Stimulated activated naive CD4-positive, alpha-beta T cell treated with Interleukin-2 at 50 U/mL for 16 hours (primary cell): ENCODE measurements at places on chromosomes 3 and 15.
A peak's percentile ranks its signal among the peaks of the same experiment; 100 is the strongest.

DNA sequence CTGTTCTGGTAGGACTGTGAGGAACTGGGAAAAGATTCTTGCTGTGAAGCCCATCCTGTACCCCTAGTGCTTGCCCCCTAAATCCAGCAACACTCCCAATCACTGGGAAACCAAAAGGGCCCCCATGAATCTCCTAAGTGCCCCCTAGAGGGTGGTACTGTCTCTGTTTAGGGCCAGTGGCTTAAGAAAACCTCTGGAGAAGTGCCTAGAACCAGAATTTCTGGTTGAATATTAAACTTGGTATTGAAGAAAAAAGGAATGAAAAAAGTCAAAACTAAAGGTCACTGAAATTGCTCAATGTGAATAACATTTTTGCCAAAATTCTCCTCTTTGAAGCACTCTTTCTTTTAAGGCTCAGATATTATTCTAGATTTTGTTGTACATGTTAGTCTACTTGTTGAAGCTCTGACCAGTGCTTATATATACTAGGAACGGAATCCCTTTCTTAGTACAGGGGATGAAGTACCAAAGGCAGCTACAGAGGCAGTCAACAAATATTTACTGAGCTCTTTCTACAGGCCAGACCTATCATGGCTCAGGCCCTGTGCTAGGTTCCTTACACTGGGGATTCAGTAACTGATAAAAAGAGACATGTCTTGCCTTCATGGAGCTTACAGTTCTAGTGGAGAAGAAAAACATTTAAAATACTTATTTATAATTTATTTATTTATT, 138.8 kb downstream of the MYLK start:
- no peak for DNase-seq

- no peak for DNase-seq
These were observed 322.0 kb upstream of the MANF start for GRCh38 chr3:51063053-51063452.

GRCh38 chr3:11510356-11510755, 133.4 kb downstream of the VGLL4 start:
- no peak for DNase-seq

DNA sequence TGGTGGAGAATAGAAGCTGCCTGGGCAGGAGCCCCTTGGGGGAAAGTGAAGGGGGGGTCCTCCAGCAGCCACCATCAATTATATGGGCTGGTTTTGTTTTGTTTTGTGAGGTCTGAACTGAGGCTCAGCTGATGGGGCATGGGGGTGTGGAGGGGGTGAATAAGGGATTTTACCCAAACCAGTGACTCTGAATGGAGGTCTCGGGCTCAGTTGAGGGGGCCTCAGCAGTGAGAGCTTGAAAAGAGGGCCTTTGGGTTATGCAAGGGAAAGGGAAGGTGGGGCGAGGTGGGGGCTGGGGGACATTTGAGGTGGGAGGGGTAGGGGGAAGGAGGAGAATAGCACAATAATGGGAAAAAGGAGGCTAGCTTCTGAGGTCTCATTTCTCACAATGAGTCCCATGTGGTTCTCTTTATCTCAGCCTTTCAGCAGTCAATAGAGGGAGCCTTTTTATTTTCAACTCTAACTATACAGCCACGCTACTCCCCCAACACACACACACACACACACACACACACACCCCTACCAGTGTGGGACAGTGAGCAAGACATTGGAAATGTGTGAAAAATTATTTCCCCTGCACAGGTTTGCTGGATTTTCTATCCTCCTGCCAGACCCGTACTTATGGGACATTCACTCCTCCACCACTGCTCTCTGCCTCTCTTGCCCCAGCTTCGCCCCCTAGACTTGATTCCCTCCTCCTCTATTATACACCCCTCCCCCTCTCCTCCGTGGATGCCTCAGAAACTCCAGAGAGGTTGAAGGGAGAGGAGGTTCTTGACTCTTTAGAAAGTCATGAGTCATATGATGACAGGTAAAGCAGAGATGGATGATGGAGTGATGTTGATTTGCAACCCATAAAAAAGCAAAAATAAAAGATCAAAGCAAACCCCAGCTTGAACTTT, 96.0 kb downstream of the GTPBP8 start:
- DNase-seq = no peak

DNA sequence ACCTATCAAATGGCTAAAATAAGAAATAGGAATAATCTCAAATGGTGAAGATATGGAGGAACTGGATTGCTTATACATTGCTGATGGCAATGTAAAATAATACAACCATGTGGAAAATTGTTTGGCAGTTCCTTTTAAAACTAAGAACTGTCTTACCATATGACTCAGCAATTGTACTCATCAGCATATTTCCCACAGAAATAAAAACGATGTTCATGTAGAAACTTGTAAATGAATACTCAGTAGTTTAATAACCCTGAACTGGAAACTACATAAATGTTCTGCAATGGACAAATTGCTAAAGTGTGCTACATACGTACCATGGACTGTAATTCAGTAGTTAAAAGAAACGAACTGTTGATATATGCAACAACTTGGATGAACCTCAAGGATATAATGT, 253.9 kb upstream of the RBMS3 start:
- DNase-seq = no peak

DNA sequence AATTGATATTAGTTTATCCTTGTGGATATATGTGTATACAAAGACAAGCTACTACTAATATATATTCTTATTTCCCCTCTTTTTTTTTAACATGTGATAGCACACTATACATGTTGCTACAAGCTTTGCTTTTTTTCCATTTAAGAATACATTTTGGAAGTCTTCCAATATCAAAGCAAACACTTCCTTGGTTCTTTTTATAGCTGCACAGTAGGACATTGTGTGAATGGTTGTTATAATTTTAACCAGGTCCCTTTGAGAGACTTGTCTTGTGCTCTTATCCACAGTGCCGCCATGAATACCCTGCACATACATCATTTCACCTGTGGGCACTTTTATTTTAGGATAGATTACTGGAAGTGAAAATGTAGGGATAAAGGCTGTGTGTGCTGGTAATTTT, 88.7 kb downstream of the CACNA2D3 start:
- DNase-seq = no peak

DNA sequence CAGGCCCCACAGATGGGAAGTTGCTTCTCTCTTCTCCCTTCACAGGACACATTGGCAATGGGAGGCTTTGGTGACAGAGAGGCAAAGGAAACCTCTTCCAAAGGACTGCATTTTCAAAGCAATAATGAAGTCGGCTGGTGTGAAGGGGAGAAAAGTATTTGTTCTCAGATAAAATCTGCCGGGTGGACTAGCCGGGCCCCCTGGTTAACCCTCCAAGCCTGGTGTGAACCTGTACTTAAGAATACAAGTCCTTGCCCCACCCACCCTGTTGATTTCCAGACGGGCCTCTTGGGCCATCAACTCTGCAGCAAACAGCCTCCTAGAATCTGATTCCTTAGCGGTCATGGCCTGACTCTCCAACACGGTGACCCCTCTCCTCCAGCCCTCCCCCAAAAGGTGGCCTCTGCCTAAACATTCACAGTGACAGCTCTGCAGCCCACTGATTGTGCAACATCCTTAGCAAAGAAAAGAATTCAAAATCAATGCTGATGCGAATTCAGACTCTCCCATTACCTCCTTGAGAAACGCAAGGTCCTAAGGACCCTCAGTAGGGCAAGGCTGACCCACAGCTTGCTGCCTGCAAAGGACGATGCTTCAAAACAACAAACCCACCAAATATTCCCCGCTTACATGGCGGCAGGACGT, 9.9 kb downstream of the TLE3 start:
- DNase-seq = no peak

DNA sequence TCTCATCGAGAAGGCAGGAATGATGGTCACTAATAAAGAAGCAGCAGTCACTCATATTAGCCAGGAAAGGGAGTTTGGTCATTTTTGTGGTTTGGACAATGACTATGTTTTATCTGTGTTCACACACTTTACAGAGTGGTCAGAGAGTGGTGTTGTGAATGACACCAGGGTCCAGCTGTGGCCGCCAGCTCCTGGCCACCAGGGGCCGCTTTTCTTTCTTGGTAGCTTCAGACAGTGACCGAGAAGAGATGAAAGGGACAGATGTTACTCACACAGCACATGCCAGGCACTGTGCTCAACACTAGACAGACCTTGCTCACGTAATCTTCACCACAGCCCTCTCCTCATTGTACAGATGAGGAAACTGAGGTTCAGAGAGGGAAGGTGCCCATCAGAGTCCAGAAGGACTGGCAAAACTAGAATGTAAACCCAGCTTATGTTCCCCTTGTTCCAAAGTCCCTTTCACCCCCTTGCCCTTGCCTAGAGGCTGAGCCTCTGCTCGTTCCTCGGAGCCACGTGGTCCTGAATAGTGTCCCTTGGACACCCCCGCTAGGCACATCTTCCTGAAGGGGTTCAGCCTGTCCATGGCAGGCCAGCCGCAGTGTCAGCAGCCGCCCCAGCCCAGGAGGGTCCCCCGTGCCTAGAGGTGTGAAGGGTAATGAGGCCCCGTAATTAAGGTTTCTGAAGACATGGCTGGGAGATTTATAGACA, 55.6 kb downstream of the CYP11A1 start:
- DNase-seq = no peak

DNA sequence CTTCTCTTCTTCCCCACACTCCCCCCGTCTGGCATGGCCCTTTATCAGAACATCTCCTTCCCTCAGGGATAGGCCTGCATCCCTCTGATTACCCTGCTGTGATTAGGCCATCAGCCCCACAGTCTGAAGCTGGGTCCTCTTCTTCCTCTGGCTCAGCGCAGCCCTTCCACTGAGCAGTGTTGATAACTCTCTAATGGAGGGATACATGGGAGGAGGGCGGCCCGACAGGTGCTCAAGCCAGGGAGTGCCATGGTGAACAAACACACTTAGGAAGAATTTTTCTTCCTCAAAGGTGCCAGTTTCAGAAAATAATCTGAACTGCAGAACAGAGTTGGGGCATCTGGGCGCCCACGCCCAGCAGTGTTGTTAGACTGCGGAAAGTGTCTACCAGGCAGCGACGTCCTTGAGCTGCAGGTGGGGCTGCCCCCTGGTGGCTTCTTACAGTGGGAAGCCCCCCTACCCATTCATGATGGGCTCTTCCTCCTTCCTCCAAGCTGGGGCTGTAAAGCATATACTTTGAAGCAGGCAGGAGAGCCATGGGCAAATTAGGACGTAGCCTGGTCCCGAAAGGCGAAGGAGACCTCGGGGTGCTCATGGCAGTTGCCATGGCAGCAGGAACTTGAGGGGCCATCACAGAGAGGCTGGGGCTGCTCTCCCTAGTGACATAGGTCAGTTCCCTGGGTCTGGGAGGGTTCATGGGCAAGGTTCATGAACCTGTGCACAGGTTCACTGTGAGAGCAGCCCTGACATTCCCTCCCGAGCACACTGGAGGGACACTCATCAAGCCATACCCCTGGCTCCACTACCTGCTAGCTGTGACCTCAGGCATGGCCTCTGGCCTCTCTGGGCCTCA, 33.2 kb upstream of the NR2C2 start:
- no peak for DNase-seq

- no peak for DNase-seq
These were observed 1091.0 kb downstream of the FHIT start for GRCh38 chr3:60160111-60160821.

DNA sequence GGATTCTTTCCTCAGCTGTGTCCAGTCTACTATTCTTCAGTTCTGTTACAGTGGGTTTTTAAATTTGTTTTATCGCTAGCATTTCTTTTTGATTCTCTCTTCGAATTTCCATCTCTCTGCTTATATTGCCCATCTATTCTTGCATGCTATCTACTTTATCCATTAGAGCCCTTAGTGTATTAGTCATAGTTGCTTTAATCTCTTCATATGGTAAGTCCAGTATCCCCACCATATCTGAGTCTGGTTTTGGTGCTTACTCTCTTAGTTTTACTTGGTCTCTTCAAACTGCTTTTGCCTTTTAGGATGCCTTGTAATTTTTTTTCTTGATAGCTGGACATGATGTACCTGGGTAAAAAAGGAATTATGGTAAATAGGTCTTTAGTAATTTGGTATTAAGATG, 9.1 kb downstream of the TIMMDC1 start:
- DNase-seq = no peak

DNA sequence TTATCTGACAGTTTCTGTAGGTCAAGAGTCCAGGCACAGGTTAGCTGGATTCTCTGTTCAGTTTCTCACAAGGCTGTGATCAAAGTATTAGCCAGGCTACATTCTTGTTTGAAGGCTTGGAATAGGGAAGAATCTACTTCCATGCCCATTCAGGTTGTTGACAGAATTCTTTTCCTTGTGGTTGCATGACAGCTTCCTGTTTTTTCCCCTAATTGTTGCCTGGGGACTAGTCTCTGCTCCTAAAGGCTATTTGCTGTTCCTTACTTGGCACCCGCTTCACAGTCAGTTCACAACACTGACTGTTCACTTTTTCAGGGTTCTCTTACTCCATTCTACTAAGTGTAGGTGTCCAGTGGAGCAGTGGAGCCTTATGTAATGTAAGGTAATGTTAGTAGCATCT, 115.4 kb upstream of the GBE1 start:
- no peak for DNase-seq

GRCh38 chr15:77595231-77595630, 37.5 kb downstream of the LINGO1 start:
- DNase-seq = no peak

DNA sequence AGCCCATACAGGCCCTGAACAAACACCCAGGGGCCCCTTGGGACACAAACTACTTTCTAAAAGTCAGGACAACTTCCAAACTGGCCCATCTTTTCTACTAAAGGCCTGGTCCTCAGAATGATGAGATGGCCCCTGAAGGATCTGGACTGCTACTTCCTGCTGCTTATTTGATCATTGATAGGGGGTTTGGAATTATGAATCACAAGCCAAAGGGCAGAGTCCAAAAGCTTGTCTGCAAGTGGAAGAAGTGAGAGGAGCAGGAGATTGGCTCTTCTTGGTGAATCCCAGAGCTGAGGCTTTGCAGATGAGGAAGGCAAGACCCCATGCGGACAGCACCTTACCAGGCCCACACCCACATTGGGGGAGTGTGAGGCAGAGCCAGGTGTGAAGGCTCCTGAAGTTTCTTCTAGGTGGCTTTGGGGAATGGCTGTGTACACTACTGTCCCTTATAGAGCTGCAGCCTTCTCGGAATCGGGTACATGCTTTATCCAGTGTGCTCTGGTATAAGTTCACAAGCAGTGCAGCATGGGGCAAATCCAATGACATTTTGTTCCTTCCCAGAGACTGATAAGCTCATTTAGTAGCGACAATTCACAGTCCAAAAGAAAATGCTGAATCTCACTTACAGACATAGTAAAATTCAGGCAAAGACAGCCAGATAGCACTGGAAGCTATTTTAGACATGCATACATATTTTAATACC, 133.1 kb downstream of the RORA start:
- DNase-seq = no peak

GRCh38 chr3:187002915-187003314, 72.6 kb downstream of the ST6GAL1 start:
- no peak for DNase-seq

DNA sequence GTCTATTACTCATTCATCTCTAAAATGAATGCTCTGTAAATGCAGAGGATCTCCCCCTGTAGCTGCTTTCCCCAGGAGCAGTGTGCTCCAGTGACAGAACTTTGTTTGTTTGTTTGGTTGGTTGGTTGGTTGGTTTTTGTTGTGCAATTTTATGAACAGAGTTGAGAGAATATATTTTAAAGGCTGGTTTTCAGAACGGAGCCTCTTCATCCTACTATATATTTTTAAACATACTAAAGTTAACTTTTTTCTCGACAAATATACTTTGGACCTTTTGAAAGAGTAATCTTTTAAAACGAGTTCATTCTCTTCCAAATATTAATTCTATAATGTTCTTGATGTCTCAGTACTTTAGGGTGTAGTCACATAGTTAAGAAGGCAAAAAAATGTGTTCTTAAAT, 20.2 kb downstream of the RYR3 start:
- no peak for DNase-seq

GRCh38 chr3:14431917-14432834, 29.8 kb downstream of the SLC6A6 start:
- DNase-seq = peak; percentile 95
